Nephron progenitor cell (in vitro differentiated cells): ENCODE measurements at places on chromosomes 5 and 9.

DNA sequence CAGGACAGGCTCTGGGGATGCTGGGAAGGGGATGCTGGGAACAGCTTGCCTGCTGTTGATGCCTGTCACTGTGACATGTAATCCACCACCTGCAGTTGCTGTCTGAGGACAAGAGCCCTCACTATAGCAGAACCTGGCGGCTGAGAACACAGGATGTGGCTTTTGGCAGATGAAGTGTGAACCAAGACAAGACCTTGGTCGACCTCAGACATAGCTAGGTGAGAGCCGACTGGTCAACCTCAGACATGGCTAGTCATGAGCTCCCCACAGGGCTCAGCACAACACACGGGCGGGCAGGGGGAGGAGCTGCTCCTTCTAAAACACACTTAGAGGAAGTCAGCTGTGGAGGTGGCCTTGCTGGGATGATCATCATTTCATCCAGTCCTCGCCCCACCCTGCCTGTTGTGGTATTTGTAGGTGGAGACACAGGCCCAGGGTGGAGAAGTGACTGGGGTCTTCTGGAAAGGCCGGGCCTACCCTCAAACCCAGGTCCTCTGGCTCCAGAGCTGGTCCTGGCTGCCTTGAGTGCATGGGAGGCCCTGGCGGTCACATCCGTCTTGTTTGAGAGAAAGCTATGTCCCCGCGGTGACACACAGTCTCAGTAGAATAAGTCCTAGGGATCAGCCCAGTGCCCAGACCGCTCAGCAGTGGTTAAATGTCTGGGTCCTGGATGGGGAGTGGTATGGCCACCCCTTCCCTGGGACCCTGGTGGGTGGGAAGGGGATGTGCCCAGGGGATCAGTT lies 6.1 kb downstream of the SUSD3 start:
- DNase-seq: no peak

- DNase-seq: no peak
Measured at GRCh38 chr5:5716665-5717064, 294.2 kb downstream of the ICE1 start.

- DNase-seq: no peak
Measured at GRCh38 chr9:96071076-96071814, 195.8 kb downstream of the ERCC6L2 start.

- DNase-seq: no peak
Measured at GRCh38 chr9:92360083-92360482, 34.3 kb downstream of the CENPP start.

DNA sequence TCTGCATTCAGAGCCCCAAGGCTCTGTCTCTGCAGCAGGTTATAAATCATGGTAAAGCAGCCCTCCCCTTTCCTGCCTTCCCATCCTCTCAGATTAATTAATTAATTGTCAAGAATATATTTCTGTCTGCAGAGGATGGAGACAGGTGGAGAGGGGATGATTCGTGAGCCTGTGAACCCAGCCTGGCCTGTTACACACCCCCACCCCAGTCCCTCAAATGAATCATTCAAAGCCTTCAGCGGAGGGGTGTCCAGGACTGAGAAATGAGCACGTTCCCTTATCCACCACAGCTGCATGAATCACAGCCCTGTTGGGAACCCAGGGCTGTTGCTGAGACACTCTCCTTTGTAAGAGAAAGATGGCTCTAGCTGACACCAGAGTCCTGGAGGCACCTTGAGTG lies 56.0 kb downstream of the NIPAL4 start:
- peak; percentile 25 for DNase-seq

GRCh38 chr9:103902263-103902662 lies 191.8 kb upstream of the SMC2 start:
- DNase-seq: no peak

- no peak for DNase-seq
Measured at GRCh38 chr5:172303572-172304335, 20.2 kb upstream of the UBTD2 start.

DNA sequence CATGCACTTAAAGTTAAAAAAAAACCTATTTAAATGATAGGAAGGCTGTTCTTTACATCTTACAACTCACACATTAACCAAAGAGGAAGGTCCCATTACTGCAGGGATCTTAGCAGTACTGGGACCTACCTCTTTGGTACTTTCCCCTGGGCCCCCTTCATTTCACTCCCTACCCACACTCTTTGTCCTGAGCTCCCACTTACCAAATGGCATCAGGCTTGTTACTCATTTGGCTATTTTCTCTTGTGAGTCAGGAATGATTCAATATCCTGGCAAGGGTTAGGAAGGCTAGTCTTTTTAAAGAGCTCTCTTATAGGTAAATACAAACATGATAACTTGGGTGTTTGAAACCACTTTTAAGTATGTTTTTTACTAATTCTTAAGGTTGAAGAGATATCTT lies 117.4 kb upstream of the ELL2 start:
- DNase-seq: no peak

DNA sequence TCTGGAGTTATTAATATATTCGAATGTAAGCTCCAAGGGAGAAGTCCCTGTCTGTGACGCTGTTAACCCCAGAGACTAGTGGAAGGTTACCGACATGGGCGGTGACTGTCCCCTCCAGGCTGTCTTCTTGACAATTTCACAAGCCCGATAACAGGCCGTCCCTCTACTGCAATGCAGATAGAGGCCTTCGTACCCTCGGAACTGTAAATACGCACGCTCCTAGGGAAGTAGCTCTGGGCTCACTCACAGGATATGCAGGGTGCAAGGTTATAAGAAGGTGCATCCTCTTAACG lies 680 bp upstream of the RFK start:
- peak; percentile 44 for DNase-seq

- no peak for DNase-seq
Measured at GRCh38 chr5:35853631-35854030, 3.1 kb upstream of the IL7R start.

- peak; percentile 32 for DNase-seq
Measured at GRCh38 chr5:54895816-54896341, 89.5 kb downstream of the ESM1 start.

- no peak for DNase-seq
Measured at GRCh38 chr5:160285316-160285715, 27.0 kb downstream of the CCNJL start.

GRCh38 chr9:135586601-135587109 lies 25.1 kb downstream of the PAEP start:
- no peak for DNase-seq

- no peak for DNase-seq
Measured at GRCh38 chr9:106468431-106468830, 394.5 kb upstream of the ZNF462 start.

- no peak for DNase-seq
Measured at GRCh38 chr5:135213466-135214239, 179.6 kb upstream of the PITX1 start.

GRCh38 chr5:77957-78804 lies 13.8 kb upstream of the PLEKHG4B start:
- DNase-seq: no peak

GRCh38 chr5:133861161-133861737 lies 107.2 kb downstream of the C5orf15 start:
- DNase-seq: no peak

DNA sequence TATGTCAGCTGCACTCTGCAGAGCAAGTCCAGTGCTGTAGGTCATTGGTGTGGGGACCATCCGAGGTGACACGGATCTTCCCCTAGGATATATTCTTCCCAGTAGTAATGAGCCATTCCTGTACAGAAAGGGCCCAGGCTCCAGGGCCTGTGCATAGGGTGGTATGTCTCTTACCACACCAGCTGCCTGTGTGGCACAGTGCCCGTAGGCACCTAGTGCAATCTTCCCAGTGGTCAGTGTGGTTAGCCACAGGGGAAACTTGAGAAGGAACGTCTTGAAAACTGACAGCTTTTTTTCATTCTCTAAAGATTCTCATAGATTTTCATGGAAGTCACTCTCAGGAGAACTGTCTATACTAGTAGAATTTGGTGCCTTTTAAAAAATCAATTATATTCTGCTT lies 39.8 kb downstream of the CYSTM1 start:
- no peak for DNase-seq

GRCh38 chr5:138408023-138408422 lies 30.8 kb upstream of the REEP2 start:
- no peak for DNase-seq

- DNase-seq: no peak
Measured at GRCh38 chr5:2282034-2282690, 399.4 kb upstream of the IRX4 start.

DNA sequence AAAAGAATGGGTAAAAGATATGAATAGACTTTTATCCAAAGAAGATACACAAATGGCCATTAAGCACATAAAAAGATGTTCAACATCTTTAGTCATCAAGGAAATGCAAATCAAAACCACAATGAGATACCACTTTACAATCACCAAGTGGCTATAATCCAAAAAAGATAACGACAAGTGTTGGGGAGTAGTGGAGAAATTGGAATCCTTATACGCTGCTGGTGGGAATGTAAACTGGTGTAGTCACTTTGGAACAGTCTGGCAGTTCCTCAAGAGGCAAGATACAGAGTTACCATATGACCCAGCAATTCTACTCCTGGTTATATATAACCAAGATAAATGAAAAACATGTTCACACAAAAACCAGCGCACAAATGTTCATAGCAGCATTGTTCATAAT lies 234.9 kb downstream of the SPATA31D1 start:
- DNase-seq: no peak

GRCh38 chr5:56651893-56652292 lies 163.5 kb upstream of the MAP3K1 start:
- no peak for DNase-seq
